ENCODE measurements at places on chromosomes 3 and 15.

DNA sequence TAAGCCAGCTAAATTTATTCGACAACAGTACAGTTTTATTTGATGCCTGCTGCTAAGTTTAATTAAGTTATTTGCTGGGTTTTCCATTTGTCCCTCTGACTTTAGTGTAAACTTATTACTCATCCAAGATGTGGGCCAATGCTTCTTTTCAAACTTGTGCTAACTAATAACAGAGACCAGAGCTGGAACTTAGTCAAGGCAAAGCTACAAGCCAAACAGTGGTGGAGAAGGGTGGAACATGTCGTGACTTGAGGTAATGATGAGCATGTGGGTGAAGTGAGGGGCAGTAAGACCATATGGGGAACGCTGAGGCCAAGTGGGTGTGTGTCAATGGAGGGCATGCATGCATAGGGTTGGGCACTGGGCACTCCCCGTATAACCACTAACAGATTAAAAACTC, 63.9 kb downstream of the NMD3 start:
- no peak for DNase-seq

GRCh38 chr3:98232489-98232888, 31.6 kb upstream of the OR5H6 start:
- DNase-seq: no peak

GRCh38 chr3:99172736-99173657, 271.5 kb upstream of the DCBLD2 start:
- no peak for DNase-seq

DNA sequence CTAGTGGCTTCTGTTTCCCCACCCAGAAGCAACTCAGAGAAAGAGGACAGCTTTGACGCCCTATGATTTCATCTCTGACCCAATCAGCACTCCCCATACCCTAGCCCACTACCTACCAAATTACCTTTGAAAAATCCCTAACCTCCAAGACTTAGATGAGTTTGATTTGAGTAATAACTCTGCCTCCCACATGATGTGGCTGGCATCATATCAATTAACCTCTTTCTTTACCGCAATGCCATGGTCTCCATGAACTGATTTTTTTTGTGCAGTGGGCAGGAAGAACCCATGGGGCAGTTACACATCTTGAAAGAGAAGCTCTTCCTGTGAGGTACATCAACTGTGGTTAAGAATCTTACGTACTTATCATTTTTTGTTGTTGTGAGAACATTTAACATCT, 25.5 kb upstream of the APOD start:
- no peak for DNase-seq

DNA sequence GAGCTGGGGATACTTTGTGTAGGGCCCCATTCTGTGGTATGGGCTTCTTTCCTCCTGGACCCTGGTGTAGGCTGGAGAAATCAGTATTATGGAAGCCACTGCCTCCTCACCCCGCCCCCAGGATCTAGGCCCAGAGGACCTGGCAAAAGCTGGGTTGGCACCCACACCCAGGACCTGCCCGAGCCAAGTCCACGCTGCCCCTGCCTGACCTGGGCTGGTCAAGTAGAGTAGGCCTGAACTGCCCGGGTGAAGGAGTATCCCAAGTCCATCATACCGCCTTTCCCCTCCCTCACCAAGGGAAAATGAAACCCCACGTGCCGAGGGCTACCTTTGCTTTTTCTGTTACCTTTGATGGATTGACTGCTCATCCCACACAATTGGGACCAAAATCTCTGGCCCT, 37.7 kb upstream of the TRAK1 start:
- no peak for DNase-seq

- no peak for DNase-seq
Measured at GRCh38 chr15:66580643-66581042, 14.8 kb upstream of the LCTL start.

- DNase-seq: peak; percentile 66
Measured at GRCh38 chr15:84748274-84749110, at the start of gene ZNF592. TSS of gene ZNF592 (plus strand) at chr15:84748592. CDS start at chr15:84782676, 34,084 bp downstream.

- DNase-seq: no peak
Measured at GRCh38 chr15:80367094-80367493, 37.1 kb upstream of the ARNT2 start.

- no peak for DNase-seq
Measured at GRCh38 chr15:89041507-89041906, 46.7 kb upstream of the ABHD2 start.

DNA sequence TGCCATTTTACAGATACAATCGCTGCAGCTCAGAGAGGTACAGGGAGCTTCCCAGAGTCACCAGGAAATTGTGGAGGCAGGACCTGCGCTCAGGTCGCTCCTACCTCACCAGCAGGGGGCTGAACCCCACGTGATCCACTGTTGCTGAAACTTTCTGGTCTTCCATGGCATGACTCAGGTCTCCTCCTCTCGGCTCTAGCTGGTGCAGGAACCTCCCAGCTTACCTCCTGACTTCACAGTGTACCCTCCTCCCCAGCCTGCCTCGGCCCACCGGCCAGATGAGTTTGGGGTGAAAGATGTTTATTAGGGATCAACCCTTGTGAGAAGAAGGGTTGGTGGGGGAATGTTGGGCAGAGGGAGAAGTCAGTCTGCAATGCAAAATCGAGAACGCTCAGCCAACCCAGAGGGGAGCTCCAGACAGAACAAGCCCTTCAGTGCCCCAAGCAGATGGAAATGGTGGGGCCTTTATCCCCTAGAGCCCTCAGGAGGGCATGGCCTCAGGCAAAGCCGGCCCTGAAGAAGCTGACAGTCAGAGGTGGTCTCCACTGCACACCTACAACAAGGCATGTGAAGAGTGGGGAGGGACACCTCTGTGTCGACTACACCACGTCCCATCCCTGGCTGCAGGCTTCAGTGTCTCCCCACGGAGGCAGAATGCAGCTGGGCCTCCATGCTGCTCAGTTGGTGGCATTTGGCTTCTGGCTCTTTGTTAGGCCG, 118.6 kb upstream of the PRR20G start:
- DNase-seq: no peak

DNA sequence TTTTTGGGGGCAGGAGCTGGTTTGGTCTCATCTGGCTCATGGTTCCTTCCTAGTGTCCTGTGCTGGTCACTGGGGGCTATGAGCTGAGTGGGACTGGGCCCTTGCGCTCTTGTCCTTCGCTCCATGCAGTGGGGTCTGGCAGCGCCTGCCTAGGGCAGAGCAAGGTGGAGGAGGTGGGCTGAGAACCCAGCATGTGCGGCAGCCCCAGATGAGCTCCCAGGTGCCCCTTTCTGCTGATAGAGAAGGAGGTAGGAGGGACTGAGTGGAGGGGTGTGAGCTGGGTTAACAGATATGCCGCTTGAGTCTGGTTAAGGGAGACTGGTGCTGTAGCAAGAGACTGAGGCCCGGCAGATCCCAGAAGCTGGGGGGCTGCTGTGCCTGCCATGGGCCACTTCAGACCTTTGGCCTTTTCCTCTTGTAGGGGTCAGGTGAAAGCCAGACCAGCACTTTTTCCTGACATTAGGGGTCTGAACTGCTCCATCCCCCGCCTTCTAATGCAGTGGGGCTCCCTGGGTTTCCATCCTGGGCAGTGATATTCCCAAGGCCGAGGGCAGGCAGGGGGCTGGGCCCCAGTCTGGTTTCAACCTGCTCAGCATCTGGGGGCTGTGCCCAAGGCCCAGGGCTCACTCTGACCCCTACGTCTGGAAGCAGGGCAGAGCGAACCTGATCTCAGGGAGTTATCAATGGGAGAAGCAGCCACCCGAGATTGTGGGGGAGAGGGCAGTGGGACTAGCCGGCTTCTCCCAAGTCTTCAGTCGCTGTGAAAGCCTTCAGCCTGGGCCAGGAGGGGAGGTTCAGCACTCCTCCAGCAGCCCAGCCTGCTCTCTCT, 62.9 kb upstream of the PRR23C start:
- no peak for DNase-seq

GRCh38 chr3:119600732-119601131, 3.0 kb downstream of the PLA1A start:
- no peak for DNase-seq

DNA sequence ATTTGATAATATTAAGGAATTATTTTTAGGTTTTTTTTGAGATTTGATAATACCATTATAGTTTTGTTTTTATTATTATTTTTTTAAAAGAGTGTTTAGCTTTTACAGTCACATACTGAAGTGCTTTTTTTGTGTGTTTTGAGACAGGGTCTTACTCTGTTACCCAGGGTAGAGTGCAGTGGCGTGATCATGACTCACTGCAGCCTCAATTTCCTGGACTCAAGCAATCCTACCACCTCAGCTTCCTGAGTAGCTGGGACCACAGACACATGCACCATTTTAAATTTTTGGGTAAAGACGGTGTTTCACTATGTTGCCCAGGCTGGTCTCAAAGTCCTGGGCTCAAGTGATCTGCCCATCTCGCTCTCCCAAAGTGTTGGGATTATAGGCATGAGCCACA, 73.0 kb downstream of the SUMF1 start:
- no peak for DNase-seq

GRCh38 chr3:135103917-135104316, 308.9 kb downstream of the EPHB1 start:
- DNase-seq: no peak

- DNase-seq: no peak
Measured at GRCh38 chr15:100111125-100112060, 230.4 kb downstream of the ADAMTS17 start.

- no peak for DNase-seq
Measured at GRCh38 chr3:140568842-140569520, 108.9 kb upstream of the TRIM42 start.

GRCh38 chr3:106806964-106807363, 570.3 kb upstream of the CCDC54 start:
- no peak for DNase-seq

GRCh38 chr3:170232266-170232665, 10.0 kb downstream of the PRKCI start:
- no peak for DNase-seq

DNA sequence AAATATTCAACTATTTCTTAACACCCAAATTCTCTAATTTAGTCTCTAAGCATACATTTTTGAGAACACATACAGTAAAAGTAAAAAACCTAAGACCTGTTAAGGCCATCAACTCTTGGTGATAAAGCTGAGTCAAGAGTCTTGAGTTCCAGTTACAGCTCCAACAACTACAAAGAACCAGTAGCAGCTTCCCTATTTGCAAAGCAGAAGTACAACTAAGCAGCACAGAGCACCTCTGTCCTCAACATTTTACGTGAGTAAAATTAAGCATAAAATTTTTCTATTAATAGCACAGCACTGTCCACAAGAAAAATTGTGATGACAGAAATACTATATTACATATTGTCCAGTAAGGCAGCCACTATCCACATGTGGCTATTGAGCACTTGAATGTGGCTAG, 4.4 kb downstream of the PCOLCE2 start:
- no peak for DNase-seq

DNA sequence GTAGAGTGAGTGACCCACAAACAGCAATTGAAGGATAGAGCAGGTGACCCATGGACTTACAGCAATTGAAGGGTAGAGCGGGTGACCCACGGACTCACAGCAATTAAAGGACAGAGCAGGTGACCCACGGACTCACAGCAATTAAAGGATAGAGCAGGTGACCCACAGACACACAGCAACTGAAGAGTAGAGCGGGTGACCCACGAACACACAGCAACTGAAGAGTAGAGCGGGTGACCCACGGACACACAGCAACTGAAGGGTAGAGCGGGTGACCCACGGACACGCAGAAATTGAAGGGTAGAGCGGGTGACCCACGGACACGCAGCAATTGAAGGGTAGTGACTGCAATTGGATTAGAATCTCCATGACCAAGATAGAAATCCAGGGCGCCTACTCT, 9.8 kb upstream of the TNK2 start:
- no peak for DNase-seq

- no peak for DNase-seq
Measured at GRCh38 chr3:127970966-127971592, 56.0 kb downstream of the KBTBD12 start.

DNA sequence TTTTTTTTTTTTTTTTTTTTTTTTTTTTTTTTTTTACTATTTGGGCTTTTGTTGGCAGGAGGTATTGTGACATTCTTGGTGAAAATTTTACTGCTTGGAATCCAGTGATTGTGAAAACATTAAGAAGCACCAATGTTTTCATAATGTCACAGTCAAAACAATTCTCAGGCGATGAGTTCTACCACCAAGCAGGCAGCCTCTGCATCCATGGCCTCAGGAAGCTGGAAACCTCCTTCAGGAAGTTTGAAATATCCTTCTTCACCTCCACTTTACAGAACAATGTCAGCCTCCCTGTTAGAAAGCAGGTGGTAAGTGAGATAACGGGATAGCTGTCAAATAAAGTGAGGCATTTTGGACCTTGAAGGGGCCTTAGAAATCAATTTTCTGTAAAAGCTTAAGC, 98.3 kb downstream of the MEX3B start:
- DNase-seq: no peak

DNA sequence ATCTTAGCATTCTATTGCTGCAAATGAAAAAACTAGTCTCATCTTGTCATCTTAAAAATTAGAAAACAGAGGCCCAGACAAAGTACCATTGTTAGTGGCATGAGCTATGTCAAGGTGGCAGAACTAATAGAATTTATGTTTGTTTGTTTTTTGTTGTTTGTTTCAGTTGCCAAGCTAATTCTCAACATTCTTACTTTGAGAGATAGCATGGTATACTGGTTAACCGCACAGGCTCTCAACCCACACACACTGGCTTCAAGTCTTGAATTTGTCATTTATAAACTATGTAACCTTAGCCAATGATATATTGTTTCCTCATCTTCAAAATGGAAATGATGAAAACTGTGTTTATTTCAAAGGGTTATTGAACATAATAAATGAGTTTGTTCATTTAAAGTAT, 367.6 kb upstream of the PLSCR5 start:
- no peak for DNase-seq

GRCh38 chr3:71127844-71128243, 455.7 kb downstream of the FOXP1 start:
- DNase-seq: no peak

DNA sequence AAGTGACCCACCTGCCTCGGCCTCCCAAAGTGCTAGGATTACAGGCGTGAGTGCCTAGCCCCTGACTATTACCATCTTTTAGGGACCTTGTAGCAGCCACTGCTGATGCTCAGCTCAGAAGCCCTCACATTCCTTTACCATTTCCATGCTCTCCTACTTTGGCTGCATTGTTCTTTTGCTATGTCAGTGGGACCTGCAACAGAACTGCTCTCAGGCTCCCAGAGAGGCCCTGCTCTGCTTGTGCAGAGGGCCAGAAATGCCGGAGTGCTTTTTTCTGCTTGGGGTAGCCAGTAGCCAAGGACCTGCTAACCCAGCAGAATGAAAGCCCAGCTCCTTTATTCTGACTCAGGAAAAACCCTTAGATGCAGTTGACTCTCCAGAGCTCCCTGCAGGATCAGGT, 18.3 kb upstream of the PROK2 start:
- no peak for DNase-seq

DNA sequence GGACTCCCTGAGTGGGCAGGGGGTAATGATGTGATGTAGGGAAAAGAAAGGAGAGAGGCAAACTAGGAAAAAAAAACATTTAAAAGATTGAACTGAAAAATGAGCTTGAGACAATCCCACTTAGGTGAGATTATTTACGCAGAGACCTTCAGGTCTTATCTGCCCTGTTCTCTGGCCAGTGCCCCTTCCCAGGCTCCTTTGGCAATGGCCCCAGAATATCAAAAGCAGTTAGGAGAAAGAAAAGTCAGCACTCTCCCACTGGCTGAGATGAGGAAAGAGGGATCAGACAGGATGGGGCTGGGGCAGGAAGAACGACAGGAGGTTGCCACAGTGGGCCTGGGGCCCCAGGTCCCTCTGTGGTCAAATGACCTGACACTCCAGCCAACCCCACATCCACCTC, 105.4 kb downstream of the MEGF11 start:
- no peak for DNase-seq
